Activated T-helper 1 cell treated with anti-CD3 and anti-CD28 coated beads, Interleukin-2, amount 50 U/mL, for 16 hours (primary cell): ENCODE measurements at places on chromosomes 13 and 19.
A peak's percentile ranks its signal among the peaks of the same experiment; 100 is the strongest.

GRCh38 chr13:48731957-48732569, 78.3 kb downstream of the CYSLTR2 start:
- peak; percentile 49 for DNase-seq

DNA sequence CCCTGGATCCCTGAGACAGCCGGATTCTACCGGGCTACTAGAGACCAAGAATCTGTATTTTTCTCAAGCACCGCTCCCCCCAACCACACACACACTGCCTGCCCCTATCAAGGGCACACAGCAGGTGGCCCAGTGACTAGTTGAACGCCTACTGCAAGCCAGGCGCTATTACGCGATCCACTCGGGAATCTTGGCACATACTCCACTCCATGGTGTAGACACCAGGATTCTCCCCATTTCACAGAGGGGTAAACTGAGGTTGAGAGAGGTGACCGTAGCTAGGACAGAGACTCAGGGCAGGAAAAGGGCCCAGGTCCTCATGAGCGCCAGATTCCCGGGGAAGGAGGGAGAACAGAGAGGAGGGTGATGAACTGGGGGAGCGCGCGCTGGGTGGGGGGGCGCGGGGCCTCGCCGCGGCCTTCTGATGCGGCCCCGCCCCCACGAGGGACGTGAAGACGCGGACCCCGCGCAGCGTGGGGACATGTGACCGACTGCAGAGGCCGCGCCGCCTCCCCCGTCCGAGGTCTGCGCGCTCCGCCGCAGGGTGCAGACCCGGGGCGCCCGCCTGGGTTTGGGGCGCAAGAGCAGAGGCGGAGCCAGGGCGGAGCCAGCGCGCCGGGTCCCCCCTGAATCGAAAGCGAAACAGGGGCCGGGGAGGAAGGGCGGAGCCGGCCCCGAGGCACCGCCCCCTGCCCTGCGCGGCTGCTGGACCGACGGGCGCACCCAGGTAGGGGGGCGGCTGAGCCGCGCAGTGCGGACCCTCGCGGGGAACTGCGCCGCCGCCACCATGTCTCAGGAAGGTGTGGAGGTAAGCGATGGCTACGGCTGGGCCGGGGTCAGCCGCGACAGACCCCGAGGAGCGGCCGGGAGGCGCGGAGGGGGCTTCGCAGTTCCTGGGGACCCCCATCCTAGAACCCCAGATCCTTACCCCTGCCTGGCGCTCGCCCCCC, at the start of gene SHFL:
SHFL (plus strand) TSS at position 677 of the 950 bp plus-strand sequence; CDS start at position 788, 111 bp downstream.
- peak; percentile 73 for DNase-seq

DNA sequence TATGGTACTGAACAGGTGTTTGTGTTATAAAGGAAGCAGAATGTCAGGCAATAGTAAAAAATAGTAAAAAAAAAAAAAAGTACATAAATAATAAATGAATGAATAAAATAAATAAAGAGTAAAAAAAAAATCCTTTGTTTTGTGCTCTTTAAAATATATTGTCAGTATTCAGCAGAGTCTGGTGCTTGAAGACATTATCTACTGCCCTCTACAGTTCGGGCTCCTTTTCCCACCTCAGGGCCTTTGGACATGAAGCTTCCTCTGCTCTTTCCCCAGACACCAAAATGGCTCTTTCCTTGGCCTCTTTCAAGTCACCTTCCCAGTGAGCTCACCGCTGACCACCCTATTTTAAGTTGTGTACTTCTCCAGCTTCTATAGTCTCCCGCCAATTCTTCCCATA, 137.5 kb downstream of the TNFRSF19 start:
- DNase-seq = no peak

GRCh38 chr13:75689686-75690085, 53.6 kb downstream of the LMO7 start:
- no peak for DNase-seq

DNA sequence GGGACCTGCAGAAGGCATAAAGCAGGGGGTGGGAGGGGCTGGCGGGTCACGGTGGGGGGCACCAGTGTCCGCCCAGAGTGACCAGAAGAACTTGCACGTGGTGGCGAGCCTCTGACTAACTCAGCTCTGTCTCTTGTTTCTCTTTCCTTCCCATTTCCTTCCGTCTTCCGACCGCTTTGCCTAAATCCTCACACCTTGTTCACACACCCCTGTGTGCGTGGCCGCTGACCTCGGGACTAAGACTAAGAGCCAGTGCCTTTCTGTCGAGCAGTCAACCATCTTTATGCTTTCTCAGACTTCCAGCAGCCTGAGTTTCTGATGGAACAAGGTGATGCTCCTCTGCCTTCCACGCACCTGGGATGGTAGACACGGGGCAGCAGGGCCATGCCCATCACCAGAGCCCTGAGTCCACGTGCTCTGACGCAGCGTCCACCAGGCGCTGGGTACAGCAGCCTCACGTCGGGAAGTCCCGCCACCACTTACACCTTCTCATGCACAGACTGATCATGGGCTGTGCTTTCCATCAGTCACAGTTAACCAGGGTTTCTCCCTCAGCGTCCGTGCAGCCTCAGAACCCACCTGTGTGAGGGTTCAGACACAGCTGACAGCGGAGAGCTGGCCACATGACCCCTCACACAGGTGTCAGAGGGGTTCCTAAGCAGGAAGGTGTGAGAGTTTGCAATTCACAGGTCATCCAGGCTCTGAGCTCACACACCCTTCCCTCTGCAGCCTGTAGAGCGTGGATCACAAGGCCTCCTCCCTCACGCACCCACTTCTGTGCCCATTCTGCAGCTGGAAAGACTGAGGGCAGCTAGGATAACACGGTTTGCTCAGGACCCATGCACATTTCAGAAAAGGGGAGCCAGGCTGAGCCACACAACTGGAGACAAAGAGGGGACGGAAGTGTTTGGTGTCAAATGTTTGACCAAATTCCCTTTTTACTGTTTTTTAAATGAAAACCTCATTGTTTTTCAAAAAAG, 90.7 kb upstream of the MCF2L start:
- DNase-seq = no peak

DNA sequence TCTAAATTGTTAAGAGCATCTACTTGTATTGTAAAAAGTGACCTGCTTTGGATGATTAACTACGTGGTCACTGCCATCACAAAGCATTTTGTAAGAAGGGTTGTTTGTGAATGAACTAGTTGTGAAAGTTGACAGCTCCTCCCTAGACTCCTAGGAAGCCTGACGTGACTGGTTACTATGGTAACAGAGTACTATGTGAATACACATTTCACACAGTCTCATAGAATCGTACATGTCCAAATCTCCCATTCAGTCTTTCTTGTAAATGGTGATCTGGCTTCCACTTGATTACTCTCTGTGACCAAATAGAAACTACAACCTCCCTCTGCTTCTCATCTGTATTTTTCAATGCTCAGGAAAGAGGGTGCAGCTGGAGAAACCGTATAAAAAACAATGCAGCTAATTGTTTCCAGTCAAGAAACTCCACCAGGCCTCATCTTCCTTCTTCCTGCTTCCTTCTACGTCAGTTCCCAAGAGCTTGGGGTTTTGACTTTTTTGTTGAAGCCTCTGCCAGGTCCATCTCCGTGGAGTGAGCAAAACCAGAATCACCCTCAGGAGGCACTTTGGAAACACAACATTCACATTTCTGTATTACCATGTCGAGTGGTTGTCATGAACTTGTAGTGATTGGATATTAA, 83.4 kb downstream of the GPC6 start:
- DNase-seq = no peak

DNA sequence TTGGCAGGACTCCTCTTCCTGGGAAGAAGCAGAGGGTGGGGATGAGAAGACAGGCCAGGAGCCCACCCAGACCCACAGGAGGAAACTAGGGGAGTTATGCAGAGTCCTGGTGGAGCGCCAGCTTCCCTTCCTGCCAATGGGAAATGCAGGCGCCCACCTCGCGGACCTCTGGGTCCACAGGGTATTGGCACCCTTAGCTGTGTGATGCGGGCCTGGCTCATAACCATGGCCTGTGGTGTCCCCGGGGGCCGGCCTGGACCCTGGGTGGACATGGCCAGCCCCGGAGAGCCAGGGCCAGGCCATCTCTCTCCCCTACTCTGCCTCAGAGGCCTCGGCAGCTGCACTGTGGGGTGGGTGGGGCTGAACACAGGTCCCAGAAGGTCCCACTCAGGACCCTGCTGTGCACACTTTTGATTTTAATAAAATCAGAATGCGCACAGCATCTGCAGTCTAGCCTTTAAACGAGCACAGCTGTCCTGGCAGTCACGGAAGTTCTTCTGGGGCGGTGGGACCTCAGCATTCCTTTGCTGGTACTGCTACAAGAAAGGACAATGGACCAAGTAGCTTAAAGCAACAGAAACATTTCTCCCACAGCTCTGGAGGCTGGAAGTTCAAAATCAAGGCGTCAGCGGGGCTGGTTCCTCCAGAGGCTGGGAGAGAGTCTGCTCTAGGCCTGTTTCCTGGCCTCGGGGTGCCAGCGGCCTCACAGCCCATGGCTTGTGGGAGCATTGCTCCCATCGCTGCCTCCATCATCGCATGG, 1.8 kb downstream of the F10 start:
- no peak for DNase-seq

- DNase-seq = no peak
These were observed 249.4 kb downstream of the PCCA start for GRCh38 chr13:100338275-100338674.

DNA sequence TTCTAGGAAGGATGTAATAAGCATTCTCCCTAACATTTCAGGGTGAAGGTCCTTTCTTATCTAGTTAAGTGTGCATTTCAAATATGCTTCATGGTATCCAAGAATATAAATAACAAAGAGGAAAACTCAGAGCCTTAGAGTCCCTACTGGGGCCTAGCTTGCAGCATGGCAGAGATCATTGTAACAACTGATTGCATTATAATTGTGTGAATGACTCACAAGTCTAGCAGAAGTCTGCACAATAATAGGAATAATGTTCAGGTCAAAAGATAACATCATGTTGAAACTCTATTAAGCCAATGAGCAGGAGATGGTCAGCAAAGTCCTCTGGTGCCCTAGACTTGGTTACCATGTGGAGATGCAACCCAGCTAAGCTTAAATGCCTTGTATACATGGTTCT, 3.4 kb downstream of the POSTN start:
- DNase-seq = no peak

GRCh38 chr13:29578300-29579085, 17.0 kb downstream of the SLC7A1 start:
- DNase-seq = no peak

- DNase-seq = no peak
These were observed 115.4 kb downstream of the ABCC4 start for GRCh38 chr13:95185851-95186250.

GRCh38 chr19:49730166-49730565, 32.9 kb downstream of the TSKS start:
- DNase-seq = no peak

DNA sequence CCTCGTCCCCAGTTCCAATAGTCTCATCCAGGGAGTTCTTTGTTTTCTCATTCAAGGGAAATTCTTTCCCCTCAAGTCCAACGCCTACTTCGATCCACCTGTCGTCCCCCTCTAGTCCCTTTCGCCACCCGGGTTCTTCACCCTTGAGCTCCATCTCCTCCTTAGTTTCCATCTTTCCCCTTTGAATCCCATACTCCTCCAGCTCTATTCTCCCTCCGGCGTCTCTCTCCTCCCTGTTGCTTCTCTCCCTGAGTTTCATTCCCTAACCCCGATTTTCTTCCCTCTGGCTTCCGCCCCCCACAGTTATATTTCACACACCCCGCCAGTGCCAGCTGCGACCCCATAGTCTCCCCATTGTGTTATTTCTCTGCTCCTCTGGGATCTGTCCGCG, 628 bp upstream of the SLC17A7 start:
- no peak for DNase-seq

- DNase-seq = no peak
These were observed 506.7 kb downstream of the KCTD12 start for GRCh38 chr13:76379341-76380105.

- no peak for DNase-seq
These were observed 126.6 kb upstream of the MCF2L start for GRCh38 chr13:112842343-112842856.

- no peak for DNase-seq
These were observed 1163.0 kb downstream of the DIAPH3 start for GRCh38 chr13:59000770-59001169.

DNA sequence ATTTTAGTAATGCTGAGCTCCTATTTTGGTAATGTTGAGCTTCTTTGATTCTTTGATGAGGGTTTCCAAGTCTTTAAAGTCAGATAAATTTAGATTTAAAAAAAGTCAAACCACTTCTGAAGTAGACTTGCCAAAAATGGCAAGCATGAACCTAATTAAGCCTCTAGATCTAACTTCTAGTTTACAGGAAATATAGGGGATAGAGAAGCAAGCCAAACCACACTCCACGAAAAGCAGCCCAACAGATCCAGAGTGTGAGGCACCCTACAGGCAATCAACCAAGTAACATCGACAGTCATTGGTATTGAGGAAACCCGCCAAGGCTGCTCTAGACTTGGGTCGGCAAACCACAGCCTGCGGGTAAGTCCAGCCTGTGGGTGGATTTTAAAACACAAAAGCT, 3.7 kb downstream of the GGACT start:
- DNase-seq = no peak

- no peak for DNase-seq
These were observed 22.8 kb upstream of the ZNF564 start for GRCh38 chr19:12574036-12574435.

DNA sequence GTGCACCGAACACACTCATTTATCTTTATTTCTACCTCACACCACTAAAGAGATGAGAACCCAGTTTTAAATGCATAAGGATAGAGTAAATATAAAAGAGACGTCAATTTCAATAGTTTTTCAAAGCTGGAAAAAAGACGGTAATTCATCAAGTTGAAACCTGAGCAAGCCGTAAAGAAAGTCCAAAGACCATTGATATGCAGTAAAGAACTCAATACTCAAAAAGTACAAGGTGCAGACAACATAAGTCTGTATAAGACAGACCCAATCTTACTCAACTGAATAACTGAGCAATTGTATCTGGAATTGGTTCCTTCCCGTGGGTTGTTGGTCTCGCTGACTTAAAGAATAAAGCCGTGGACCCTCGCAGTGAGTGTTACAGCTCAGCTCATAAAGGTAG, 82.1 kb downstream of the SERP2 start:
- no peak for DNase-seq

- no peak for DNase-seq
These were observed 32.5 kb downstream of the FGF14 start for GRCh38 chr13:102369302-102369701.

DNA sequence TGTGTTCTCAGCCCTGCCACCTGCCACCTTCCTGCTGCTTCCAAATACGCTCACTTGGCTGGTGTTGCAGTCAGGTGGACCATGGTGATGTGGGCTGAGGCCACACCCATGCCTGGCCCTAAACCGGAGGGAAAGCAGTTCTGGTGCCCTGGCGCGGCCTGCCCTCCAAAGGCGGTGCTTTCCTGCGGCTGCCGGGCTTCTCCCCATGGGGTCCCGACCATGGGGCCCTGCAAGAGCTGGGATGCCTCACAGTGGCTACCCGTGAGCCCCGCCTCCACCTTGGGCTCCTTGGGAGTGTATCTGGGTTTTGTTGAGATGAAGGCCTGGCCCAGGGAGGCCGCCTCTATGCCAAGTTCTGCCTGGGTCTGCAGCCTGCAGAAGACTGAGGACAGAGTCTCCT, 73.7 kb downstream of the ERICH6B start:
- DNase-seq = no peak

GRCh38 chr19:31674503-31675192, 325.4 kb upstream of the TSHZ3 start:
- DNase-seq = no peak

- DNase-seq = no peak
These were observed 496.4 kb downstream of the FOXO1 start for GRCh38 chr13:40170091-40170490.
